Upper lobe of right lung (tissue), 1 donor: ENCODE measurements at places on chromosomes 6 and 20. TPM values are rescaled to one million over a fixed set of nuclear protein-coding genes. Genes with fewer than 3 reads are reported as not detected.

DNA sequence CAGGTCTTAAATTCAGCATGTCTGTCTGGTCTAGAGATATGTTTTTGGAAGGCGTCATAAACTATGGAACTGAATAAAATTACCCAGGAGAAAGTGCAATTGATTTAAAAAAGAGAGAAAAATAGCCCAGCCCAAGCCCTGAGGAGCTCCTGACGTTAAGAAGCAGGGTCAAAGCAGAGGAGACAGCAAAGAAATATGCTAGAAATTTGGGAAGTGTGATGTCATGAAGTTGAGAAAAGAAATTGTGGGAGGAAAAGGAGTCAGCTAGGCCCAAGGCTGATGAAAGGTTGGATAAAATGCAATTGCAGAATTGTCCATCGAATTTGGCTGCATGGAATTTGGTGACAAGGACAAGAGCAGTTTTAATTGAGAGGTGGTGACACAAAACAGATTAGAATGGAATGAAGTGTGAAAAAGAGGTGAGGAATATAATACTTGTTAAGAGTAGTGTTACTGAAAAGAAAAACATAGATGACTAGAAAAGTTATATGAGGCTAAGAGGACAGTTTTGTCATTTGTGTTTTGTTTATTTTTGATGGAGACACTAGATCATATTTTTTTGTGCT, 381.6 kb downstream of the LAMA2 start:
- no peak for DNase-seq

GRCh38 chr6:90249034-90249433, 47.6 kb downstream of the BACH2 start:
- DNase-seq, result no peak

GRCh38 chr6:4021854-4022695, 56.9 kb downstream of the FAM217A start:
- no peak for DNase-seq

DNA sequence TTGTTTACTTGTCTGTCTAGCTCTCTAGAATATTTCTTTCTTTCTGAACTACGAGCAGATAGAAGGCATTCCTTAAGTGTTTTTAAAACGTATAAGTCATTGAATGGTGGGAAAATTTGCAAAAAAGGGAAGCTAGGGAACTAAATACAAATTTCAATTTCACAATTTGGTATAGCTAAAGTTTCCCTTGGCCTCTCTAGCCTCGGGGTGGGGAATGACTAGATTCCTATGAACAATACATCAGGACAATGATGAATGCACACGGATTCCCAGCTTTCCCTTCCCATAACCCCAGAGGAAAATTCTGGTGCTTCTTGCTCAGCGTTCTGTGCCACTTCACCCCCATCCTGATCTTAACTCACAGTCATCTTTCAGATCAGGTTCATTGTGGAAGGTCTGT, 113.3 kb upstream of the ASF1A start:
- DNase-seq, result no peak

GRCh38 chr6:35948725-35949124, 27.8 kb upstream of the SRPK1 start:
- DNase-seq, result no peak

GRCh38 chr6:106252687-106253086, 72.9 kb downstream of the ATG5 start:
- no peak for DNase-seq

DNA sequence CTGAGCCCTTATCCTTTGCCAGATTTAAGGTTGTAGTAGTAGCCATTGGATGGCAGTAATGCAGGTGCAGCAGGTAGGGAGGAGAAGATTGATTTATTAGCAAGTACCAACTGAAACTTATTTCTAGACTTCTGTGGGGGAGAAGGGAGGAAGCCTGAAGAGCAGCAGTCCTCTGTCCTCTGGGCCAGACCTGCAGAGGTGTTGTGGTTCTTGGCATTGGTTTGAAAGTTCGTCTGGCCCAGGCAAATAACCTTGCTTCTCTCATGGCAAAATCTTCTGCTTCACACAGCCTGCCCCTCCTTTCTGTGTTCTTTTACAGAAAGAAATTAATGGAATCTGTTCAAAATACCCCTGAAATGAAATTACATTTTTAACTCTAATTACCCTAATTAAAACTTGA, 24.5 kb downstream of the RALY start:
- DNase-seq, result no peak

ZC2HC1B gene
- total RNA-seq, result not detected

CD24 gene
- total RNA-seq, result 63.6 TPM
